ENCODE measurements at places on chromosomes 12 and 14.

GRCh38 chr14:103541709-103542604 is 13.0 kb downstream of the TRMT61A start:
- no peak for DNase-seq

DNA sequence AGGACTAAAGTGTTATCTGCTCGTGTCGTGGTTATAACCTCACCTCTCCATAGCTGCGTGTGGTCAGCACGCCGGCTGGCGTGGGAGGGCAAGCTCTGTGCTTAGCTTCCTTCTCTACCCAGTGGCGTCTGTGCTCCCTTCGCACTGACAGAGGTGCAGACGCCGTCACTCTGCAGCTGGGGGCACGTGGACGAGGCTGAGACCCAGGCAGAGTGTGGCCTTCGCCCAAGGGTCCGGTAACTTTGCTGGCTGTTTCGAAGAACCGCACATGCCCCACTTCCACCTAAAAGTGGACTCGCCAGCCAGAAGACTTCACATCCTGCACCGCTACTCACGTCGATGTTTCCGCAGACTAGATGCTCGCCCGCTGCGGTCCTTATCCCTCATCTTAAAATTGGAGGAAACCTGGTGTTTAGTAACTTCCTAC is 35.9 kb upstream of the DYNC1H1 start:
- no peak for DNase-seq

DNA sequence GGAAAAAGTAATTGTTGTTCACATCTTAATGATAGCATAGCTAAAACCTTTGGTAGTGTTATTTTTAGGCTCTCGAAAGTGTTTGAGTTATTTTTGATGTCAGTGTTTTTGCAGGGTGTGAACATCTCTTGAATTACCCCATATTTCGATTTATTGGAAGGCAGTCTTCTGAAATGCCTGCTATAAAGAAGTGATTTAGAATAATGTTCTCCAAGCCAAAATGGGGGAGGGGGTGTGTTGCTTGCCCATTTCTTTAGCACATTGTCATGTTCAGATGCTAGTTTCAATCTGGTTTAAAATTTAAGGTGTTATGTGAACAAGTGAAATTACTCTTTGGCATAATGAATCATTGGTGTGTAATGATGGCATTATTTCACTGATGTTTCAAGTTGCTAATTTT is 110.6 kb downstream of the SYNE2 start:
- DNase-seq, result no peak

DNA sequence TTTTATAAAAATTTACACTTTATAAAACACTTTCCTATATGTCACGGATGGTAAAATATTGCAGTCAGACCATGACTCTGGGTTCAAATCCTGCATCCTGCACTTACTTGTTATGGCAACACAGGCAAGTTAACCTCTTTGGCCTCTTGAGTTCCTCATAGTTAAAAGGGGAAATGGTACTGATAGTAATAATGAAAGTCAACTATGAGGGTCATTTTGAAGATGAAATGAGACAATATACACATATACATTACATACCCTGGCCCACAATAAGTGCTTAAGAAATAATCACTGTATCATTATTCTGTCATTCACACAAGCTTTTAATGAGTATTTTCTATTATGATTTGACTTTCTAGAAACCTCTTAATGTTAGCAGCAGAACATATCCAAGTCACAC is 64.4 kb downstream of the C12orf42 start:
- no peak for DNase-seq

- DNase-seq, result no peak
These were observed 73.6 kb upstream of the CCDC198 start for GRCh38 chr14:57567220-57567619.

DNA sequence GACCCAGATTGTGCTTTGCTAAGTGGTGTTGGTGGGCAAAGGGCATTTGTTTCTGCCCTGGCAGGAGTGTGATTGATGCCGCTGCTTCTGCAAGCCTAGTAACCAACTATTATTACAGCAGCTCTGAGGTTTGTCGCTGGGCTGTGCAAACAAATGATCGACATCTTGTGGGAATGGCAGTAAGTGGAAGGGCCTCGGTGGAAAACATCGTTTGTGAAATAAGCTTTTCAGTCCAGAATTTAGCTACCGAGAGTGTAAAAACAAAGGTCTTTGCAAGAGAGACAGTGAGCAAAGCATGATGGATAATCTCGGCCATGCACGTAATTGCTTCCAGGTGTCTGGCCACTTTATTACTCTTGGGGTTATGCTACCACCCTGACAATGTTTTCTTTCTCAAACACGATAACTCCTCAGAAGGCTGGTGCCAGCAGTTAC is 397.7 kb upstream of the PRICKLE1 start:
- DNase-seq, result no peak

GRCh38 chr12:7709969-7710675 is 1.1 kb upstream of the DPPA3 start:
- DNase-seq, result no peak

DNA sequence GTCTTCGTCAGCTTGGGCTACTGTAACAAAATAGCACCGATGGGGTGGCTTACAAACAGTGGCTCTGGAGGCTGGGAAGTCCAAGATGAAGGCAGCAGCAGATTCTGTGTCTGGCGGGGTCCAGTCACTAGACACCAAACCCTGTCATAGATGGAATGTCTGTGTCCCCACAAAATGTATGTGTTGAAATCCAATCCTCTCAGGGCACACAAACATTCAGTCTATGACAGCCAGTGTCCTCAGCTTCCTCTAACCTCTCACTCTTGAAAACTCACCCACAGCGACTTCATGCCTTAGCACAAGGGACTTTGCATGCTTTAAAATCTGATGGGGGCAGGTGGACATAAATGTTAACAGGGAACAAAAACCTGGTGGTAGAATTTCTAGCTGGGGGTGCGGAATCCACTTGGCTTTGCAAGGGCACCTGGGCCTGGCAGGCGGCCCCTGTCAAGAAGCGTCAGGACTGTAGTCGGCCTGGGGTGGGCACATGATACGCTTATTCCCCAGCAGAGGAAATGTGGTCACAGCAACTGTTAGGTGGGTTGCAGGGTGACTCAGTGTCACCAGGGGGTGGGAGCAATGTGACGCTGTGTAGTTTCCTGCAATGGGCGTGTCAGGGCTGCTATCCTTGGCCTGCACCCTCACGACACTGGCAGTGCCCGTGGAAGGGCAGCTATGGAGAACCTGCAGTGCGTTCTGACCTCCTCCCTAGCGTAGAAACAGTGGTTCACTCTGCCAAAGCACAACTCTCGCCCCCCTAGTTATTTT is 17.7 kb downstream of the RIN3 start:
- no peak for DNase-seq

- DNase-seq, result no peak
These were observed 16.9 kb upstream of the SRP54 start for GRCh38 chr14:34965912-34966311.

DNA sequence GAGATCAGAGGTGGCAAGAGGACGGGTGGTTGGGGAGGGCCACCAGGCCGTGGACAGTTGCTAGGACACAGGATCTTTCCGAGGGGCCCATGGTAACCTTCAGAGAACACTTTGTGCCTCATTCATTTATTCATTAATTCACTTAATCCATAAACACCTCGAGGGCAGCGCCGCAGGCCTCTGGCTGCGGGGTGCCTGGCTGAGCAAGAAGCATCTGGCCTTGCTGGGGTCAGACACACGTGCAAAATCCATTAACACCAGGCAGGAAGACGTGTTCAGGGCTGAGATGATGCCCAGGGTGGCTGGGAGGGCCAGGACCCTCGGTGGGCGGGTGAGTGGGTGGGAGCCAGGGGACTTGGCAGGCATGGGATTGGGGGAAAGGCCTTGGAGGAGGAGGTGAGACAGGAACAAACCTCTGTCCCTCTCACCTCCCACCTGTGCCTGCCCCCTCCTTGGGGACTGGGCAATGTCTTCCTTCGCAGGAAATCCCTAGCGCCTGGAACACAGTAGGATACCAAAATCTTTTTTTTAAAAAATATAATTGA is 6.6 kb upstream of the DLK1 start:
- DNase-seq, result no peak

DNA sequence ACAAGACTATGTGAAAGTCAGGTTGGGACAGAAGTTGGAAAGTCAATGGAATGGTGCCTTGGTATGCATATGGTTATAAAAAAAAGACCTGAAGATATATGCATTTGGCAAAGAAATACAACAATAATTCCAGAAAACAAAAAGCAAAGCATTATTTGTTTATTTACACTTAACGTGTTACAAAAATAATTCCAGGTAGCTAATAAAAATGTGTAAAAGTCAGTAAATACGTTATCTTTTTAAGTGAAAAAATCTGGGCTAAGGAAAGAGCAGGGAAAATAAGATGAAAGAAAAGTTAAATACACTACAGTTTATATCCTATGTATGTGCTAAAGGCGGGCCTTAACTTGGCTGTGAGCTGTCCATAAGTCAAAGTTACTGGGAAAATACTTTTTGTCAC is 266.3 kb downstream of the MED13L start:
- no peak for DNase-seq

GRCh38 chr14:39398382-39398781 is 33.9 kb downstream of the FBXO33 start:
- DNase-seq, result no peak

- no peak for DNase-seq
These were observed 21.2 kb upstream of the HSPB8 start for GRCh38 chr12:119157528-119157927.

DNA sequence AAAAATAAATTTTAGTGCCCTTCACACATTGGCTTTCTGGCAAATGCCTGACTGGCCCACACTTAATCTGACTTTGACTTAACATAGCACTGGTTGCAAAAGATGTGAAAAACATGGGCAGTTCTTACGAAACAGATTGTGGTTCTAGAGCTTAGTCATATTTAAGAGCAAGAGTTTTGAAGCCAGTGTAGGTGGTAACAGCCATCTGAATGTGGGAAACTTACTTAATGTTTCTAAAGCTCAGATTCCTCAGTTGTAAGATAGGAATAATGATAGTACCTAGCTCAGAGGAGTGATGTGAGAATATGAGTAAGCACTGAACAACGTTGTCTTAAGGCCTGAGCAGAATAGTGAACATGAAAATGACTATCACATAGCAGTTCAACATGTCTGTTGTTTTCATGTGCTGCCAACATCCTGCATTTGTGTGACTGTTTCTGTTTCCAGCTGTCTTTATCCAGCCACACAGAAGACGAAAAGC is 262.7 kb downstream of the SYT1 start:
- no peak for DNase-seq

DNA sequence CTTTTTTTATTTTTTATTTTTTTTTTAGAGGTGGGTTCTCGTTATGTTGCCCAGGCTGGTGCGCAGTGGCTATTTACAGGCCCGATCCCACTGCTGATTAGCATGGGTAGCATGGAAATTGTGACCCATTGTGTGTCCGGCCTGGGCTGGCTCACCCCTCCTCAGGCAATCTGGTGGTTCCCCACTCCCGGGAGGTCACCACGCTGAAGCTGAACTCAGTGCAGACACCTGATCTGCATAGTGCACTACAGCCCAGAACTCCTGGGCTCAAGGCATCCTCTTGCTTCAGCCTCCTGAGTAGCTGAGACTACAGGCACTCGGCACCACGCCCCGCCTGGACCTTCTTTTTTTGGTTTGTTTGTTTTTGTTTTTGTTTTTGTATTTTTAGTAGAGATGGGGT is 5.5 kb upstream of the CD4 start:
- no peak for DNase-seq

DNA sequence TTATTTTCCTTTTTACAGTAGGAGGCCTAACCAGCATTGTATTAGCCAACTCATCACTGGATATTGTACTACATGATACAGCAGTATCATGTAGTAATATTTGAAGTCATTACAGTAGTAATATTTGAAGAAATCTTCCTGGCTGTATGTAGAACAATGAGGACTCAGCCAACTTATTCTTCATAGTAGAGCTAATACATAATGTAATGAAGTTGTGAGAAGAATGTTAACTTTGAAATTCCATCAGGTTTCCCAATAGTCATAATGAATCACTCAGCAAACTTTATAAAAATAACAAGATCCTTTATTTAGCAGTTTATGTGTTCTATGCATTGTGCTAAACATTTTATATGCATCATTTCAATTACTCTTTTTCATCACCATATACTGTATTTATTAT is 61.8 kb downstream of the LRRK2 start:
- DNase-seq, result no peak

- DNase-seq, result no peak
These were observed 1046.5 kb downstream of the GALC start for GRCh38 chr14:86946446-86946845.

DNA sequence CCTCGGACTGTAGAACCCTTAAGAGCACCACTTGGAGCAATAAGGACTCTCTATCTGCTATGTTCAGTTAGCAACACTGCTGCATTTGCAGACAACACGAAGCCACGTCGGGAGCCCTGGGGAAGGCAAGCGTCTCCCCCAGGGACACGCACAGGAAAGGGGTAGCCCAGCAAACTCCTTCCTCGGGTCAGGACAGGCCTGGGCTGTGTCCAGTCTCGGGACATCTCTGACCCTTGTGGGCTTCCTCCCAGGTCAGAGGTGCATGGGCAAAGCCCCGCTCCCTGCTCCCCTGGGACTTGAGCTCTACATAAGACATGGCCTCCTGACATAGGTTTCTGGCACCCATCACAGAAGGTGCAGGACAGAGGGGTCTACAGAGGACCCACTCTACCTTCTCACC is 119.5 kb downstream of the PIWIL1 start:
- DNase-seq, result no peak

- no peak for DNase-seq
These were observed 84.6 kb upstream of the DYNC1H1 start for GRCh38 chr14:101879529-101880336.

GRCh38 chr14:35366521-35366976 is 38.0 kb downstream of the NFKBIA start:
- DNase-seq, result no peak

DNA sequence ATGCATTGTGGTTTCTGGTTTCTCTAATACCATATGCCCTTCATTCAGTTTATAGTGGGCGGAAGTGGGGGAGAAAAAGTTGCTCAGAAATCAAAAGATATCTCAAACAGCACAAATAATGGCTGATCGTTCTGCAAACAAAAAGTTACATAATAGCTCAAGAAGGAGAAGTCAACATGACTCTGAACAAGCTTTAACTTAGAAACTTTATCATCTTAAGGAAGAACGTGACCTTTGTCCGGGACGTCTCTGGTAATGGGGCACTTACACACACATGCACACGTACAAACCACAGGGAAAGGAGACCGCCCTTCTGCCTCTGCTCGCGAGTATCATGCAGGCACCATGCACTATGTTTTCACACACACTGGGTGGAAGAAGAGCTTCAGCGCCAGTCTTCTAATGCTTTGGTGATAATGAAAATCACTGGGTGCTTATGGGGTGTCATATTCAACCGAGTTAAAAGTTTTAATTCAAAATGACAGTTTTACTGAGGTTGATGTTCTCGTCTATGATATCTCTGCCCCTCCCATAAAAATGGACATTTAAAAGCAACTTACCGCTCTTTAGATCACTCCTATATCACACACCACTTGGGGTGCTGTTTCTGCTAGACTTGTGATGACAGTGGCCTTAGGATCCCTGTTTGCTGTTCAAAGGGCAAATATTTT is 4.7 kb downstream of the FOS start:
- no peak for DNase-seq

Measured in NCI-H526 (cell line).